ENCODE measurements at places on chromosomes 16 and 17.

- no peak for DNase-seq
Measured at GRCh38 chr17:49379926-49380325, 17.9 kb upstream of the ZNF652 start.

DNA sequence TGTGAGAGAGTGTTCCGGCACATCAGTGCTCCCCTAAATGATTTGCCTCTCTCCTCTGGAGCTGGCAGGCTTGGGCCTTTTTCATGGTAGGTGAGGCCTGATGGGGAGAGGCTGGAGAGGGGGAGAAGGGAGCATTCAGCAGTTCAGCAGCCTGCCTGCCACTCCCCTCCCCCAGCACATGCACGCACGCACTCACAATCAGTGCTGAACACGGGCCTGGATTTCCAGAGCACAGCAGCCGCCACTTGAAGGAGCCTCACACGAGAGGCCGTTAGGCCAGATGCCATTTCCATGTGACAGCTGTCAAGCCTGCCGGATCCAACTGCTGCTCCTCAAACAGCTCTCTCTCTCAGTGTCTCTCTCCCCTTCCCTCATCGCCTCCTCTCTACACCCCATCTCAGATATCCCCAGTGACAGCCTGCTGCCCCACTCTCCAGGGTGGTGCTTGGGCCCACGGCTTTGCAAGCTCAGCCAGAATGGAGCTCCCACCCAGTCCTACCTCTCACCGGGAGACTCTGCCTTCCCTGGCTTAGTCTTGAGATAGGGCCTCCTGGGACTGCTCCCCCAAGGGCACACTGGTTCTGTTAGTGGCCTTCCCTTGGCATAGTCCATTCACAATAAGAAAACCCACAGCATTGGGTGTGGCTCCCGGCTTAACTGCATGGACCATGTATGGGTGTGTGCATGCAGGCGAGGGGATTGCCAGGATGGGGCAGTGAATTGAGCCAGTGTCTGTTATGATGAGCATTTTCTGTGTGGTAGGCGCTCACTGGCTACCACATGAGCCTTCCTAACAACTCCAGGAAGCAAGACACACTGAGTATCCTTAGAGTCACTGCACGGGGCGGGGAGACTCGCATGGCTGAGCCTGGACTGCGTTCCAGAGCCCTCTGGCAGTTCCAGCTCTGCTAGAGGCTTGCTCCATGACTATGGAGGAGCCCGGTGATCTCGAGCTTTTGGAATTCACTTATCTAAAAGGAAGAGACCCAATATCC, 226.2 kb downstream of the CCDC182 start:
- no peak for DNase-seq

- no peak for DNase-seq
Measured at GRCh38 chr16:86700046-86700945, 121.9 kb downstream of the FOXL1 start.

- DNase-seq, result no peak
Measured at GRCh38 chr17:44466339-44466738, 36.9 kb downstream of the GPATCH8 start.

DNA sequence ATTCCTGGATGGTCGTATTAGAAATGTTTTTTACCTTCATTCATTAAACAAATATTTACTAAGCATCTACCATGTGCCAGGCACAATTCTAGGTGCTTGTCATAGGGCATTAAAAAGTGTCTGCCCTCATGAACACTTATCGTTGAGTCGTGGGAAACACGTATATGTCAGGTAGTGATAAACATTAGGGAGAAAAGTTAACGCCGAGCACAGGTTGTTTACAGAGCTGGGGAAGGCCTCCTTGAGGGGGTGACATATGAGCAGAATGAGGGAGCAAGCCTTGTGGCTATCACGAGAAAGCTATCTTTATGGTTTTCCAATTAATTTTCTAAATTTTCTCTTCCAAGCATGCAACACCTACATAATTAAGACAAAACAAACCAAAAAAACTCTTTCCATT, 985 bp upstream of the ZNF213 start:
- no peak for DNase-seq

DNA sequence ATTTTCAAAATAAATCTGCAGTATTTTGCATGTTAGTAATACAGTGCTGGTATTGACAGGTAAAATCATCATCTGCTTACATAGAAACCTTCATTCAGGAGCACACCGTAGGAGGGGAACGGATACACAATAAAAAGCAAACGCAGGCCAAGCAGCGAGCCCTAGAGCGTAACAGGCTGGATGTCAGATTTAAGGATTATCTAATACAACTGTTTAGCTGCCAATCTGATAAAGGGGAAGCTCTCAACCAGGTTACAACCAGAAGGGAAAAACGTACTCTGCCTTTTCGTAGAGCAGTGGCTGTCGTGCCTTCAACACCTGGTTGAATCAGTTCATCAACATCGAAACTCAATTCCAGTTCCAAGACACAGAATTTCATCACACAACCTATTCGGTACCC, 16.4 kb upstream of the CUEDC1 start:
- DNase-seq, result no peak

- DNase-seq, result no peak
Measured at GRCh38 chr16:80015566-80015965, 415.0 kb upstream of the MAF start.

DNA sequence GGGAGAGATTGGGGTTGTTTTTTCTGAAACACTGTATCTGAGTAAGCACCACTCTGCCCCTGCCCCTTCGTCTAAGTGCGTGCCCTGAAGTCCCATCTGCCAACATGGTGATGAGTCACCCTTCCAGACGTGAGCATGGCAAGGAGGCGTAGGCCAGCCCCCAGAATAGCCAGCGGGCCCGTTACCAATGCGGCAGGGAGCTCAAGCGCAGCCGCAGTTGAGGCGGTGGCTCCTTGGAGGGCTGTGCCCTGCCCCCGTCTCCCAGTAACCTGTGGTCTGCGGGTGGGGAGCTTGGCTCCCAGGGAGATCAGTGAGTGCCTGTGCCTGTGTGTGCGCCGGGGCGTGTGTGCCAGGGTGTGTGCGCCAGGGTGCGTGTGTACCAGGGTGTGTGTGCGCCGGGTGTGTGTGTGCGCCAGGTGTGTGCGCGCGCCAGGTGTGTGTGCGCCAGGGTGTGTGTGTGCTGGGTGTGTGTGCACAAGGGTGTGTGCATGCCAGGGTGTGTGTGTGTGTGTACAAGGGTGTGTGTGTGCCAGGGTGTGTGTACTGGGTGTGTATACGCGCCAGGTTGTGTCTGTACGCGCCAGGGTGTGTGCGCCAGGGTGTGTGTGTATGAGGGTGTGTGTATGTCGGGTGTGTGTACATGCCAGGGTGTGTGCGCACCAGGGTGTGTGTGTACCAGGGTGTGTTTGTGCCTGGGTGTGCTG, 98.6 kb upstream of the CHMP6 start:
- DNase-seq, result no peak

- no peak for DNase-seq
Measured at GRCh38 chr17:32102646-32103186, 39.6 kb upstream of the RHOT1 start.

- DNase-seq, result peak; percentile 22
Measured at GRCh38 chr16:29962344-29962994, 590 bp downstream of the TMEM219 start.

- no peak for DNase-seq
Measured at GRCh38 chr16:11494029-11494428, 92.7 kb downstream of the LITAF start.

DNA sequence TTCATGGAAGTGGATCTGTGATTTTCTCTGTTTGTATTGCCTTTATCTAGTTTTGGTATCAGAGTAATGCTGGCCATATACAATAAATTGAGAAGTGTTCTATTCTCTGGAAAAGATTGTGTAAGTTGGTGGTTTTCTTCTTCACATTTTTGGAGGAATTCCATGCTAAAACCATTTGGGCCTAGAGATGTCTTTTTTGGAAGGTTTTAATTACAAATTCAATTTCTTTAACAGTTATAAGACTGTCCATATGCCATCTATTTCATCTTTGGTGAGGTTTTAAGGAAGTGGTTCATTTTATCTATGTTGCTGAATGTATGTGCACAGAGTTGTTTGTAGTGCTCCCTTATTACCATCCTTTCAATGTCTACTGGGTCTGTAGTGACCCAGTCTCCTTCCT, 46.0 kb downstream of the CACNG1 start:
- DNase-seq, result no peak

DNA sequence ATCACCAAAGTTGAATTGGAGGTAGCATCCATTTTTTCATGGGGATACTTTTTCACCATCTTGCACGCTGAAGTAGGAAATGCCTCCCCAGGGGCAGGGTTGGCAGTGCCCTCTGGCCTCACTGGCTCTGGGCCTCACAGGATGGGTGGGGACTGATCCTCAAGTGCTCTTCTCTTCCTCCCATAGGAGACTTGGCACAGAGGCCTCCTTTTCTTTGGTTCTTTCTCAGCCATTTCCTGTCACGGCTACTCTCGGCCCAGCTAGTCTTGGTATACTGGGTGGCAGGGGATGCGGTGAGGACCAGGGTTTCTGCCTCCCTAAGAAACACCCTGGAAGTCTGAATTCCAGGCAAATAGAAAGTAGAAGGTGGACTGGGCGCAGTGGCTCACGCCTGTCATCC, 58.2 kb downstream of the PECAM1 start:
- no peak for DNase-seq

DNA sequence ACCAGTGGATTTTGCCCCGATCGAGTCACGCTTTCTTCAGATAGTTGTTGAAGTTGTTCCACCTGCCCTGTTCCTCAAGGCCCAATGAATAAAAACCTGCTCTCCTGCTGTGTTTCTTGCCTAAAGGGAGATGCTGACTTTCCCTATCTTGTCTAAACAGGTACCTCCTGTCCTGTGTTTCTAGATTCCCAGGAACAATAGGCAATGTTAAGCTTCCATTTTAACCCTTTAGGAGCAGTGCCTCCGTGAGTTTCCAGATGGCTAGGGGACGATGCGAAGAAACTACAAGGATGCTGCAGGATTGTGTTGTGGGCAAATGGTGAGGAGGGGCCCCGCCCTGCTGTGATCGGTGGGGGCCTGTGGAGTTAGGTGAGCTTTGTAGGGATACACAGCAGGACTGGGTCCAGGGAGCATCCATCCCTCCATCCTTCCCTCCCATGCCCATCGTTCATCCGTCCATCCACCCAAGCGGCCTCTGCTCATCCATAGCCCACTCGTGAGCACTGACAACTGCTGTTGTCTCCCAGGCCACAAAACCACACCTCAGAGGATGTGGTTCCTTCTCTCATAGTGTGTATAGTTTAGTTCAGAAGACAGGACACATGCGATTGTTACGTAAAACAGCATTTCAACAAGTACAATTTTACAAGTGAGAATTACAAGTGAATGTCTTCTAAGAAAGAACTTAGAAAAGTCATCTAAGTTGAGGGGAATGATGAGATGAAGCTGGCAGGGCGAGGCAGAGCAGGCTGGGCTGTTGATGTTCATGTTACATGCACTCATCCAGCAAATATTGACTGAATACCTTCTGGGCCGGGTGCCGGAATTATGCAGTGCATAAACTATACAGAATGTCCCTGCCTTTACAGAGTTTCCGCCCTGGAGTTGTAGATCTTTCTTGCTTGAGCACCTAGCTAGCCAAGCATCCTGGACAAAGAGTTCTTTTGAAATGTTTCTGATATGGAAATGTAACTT, 5.2 kb downstream of the ARSG start:
- DNase-seq, result peak; percentile 44

- peak; percentile 81 for DNase-seq
Measured at GRCh38 chr16:2927010-2927646, 15.4 kb downstream of the FLYWCH1 start.

DNA sequence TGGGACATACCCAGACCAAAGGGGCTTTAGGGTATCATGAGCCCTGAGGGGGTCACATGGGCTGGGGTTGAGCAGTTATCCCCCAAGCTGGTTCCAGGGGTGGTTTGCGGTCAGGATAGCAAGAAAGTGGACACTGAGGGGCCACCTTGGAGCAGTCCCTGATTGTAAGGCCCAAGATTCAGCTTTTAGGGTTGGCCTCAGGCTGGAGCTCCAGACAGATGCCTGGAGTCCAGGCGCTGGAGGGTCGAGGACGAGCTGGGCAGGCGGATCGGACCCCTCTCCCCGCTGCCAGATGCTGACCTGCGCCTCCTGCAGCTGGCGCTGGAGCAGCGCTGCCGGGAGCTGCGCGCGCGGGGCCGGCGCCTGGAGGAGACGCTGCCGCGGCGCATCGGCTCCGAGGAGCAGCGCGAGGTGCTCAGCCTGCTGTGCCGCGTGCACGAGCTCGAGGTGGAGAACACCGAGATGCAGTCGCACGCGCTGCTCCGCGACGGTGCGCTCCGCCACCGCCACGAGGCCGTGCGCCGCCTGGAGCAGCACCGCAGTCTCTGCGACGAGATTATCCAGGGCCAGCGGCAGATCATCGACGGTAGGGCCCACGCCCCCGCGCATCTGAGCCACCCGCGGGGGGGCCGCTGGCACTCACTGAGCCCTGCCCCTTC, 10.0 kb downstream of the BTBD17 start:
- DNase-seq, result no peak

DNA sequence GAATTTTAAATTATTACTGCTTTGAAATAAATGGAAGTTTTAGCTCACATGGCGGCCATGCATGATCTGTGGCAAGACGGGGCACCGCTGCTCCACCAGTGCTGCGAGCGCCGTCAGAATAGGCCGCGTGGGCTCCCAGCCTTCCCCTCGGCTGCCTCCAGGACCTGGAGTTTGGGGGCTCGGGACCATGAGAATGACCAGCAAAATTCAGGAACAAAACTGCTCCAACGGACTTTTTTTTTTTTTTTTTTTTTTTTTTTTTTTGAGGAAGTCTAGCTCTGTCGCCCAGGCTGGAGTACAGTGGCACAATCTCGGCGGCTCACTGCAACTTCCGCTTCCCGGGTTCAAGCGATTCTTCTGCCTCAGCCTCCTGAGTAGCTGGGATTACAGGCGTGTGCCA, 38.3 kb upstream of the AKAP1 start:
- no peak for DNase-seq

- peak; percentile 76 for DNase-seq
Measured at GRCh38 chr17:46194393-46195216, 1.4 kb upstream of the KANSL1 start.

- DNase-seq, result no peak
Measured at GRCh38 chr16:13099822-13100221, 198.4 kb downstream of the SHISA9 start.

DNA sequence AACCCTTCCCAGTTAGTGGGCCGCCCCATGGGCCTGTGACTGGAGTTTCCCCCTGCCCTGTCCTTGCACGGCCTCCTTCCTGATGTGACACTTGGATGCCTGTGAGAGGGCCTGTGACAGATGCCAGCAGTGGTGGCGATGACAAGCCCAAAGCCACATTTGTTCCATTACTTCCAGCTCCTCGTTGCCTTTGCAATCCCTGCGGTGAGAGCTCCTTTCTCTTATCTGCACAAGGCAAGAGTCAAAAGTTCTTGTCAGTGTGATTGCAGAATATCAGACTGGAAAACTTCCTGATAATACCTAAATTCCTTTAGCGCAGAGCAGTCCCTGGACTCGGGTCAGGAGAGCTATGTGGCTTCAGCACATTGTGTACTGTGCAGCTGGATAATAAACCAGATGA, 54.4 kb upstream of the ARHGAP44 start:
- DNase-seq, result no peak

DNA sequence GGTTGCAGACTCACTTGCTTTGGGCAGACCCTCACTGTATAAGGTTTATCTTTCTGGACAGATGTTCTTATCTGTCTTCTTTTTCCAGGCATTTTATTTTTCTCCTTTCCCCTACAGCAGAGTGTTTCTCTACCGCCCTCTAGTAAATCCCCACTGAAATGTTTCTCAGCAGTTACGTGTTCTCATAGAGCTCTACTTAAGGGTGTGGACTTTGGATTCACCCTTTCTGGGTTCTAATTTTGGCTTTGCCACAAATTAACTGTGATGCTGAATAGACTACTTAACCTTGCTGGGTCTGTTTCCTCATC, 2.0 kb downstream of the ADAT1 start:
- DNase-seq, result peak; percentile 48

- no peak for DNase-seq
Measured at GRCh38 chr17:38881600-38882191, 11.8 kb downstream of the LASP1 start.
